CD14-positive monocyte (primary cell): ENCODE measurements at places on chromosomes 16 and 17.

GRCh38 chr17:10114931-10115535, 83.4 kb downstream of the GAS7 start:
- peak; percentile 94 for DNase-seq

- no peak for DNase-seq
Measured at GRCh38 chr16:65489531-65490023, 367.7 kb upstream of the CDH11 start.

- DNase-seq, result no peak
Measured at GRCh38 chr17:79987187-79987934, 48.3 kb downstream of the TBC1D16 start.

GRCh38 chr16:62638324-62638911, 602.2 kb upstream of the CDH8 start:
- no peak for DNase-seq

GRCh38 chr16:72001180-72001874, 1.1 kb upstream of the PKD1L3 start:
- no peak for DNase-seq

- DNase-seq, result no peak
Measured at GRCh38 chr16:75080205-75081029, 36.2 kb downstream of the LDHD start.

GRCh38 chr16:85729452-85730185, 21.3 kb downstream of the C16orf74 start:
- DNase-seq, result peak; percentile 7

GRCh38 chr17:70137451-70138230, 31.7 kb upstream of the KCNJ2 start:
- no peak for DNase-seq
